ENCODE measurements at places on chromosomes 4 and X.

DNA sequence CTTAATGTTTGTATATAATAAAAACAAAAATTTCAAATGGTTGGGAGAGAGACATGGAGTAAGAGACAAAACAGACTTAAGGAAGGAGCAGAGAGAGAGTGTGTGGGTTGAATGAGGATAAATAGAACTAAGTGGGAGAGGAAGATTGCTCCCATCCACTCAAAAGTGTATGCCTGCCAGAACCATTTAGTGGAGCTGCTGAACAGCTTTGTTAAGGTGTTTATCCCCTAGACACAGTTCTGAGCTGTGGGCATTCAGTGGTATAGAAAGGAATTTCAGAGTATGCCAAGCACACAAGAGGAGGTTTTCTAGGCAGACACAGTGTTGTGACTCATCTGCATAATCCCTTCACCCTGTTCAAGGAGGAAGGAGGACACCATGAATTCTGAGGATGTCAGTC is 508.6 kb upstream of the EPHA5 start:
- DNase-seq, result peak; percentile 59

DNA sequence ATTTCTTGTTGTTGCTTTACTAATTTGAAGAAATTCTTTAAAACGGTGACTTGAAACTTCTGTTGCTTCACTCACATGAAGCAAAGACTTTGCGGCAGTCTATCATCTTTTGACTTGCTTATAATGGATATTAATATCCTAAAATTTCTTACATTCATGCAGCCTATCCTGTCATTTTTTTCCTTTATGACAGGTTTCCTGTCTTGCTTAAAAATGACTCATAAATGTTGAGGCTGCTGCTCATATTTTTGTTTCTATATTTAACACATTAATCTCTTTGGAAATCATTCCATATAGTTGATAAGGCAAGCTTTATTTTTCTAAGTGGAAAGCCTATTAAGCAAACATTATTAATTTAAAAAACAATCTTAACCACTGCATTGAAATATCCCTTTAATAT is 176.6 kb upstream of the GALNTL6 start:
- DNase-seq, result no peak

- DNase-seq, result no peak
Measured at GRCh38 chr4:2939383-2940243, 23.6 kb downstream of the NOP14 start.

DNA sequence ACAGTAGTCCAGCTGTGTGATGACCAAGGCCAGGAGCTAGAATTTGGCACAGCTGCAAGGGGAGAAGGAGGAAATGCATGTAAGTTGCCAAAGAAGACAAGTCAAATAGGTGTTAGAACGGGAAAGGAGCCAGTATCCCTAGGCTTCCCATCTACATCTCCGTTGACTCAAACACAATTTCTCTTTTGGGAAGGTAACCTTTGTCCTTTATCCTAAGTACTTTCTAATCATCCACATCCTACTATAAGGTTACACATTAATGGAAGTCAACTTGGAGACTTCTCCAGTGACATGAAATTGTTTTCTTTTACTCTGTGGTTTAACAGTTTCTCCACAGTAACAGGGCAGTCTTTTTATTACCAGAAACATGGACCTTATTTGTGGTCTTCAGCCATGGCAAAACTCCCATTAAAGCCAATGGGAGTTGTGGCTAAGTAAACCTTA is 620.0 kb downstream of the ANKRD50 start:
- DNase-seq, result peak; percentile 31

DNA sequence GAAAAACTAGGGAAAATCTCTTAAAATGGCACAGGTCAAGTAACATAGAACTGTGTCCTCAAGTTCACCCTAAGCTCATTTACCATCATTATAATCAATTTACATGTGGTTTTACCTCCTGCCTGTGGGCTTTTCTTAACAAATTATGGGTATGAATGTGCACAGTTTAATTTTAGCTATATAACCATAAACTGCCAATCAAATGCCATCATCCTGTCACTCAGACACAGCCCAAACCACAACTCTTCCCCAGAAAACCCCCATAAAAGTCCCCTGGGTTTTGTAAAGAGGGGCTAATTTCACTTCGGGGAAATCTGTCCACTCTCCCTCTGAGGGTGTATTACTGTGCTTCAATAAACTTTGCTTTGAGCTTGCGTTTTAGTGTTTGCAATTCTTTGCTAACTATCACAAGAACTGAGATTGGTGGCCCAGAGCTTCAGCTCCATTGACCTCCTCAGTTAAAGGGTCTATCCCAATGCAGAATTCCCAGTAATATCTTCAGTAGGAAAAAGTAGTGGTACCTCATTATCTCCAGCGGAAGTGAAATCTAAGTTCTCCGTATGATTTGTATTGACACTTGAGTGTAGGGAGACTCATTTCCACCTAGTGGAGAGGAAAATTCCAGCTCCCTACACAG is 394.6 kb downstream of the SPOCK3 start:
- no peak for DNase-seq

DNA sequence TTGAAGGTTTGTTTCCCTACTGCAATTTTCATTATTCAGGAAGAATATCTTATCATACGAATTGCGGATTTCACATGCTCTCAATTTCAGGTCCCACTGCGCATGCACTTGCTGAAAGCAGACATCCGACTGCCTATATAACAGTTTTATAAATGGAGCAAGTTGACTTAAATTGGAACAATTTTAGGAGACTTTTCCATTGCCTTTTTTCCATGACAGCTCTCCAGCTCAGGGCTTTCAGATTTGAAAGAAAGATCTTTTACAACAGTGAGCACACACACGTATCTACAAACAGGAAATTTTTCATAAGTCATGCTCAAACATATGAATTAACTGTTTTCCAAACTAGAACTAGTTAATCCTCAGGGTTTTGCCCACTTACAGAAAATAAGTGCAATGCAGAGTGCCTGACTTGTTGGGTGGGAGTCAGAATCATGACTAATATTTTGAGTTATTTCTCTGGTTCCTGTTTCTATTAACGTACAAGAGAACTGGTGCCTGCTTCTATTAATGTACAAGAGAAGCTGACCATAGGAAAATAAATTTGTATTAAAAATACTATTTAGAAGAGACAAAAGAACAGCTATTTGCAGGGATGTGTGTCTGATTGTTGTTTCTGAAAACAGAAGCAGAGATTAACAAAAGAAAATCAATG is 137.9 kb downstream of the GPC3 start:
- no peak for DNase-seq

DNA sequence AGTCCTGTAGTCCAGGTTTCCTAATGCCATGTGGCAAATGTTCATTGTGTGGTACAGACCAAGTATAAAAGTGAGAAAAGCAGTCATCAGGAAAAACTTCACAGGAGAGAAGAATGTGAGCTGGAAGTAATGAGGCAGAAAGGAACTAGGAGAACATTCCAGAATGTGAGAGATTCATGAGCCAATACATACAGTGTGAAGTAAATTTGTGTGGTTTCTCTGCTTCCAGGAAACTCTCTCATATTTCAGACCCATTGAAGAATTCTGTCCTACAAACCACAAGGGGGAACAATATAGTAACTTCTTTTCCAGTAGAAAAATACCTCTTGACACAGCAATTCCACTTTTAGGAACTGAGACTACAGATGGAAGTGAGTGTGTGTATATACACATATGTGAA is 136.5 kb downstream of the RNF150 start:
- peak; percentile 90 for DNase-seq

DNA sequence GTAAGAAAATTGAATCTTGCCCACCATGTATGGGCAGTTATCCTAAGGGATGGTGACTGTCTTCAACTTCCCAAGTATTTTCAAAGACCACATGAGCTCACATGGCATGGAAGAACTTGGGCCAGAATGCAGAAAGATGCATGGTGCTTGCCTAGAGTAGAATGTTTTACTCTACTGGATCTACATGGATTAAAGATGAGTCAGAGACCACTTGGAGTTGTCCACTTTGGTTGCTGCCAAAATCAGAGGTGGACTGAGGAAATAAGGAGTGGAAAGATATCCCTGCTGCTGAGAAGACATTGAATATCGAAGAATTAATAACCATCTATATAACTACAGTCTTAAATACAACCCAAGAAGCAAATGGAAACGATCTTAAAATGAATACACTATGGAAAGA is 498.1 kb downstream of the NLGN4X start:
- peak; percentile 43 for DNase-seq

DNA sequence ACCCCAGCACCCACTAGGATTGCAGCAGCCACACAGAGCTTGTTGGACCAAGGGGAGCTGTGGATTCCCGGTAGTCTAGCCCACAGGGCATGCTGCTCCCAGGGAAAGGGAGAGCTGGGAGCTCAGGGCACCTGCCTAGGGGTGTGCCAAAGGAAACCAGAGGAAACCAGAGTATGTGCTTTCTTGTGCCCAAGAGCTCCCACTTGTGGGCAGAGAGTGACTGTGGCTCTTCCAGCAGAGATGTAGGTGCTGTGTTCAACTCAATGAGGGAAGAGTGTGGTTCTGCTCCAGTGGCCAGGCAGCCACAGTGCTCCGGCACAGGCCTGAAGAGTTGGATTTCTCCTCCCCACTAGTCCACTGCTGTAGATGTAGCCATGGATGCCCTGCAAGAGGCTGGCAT is 1050.0 kb upstream of the INTU start:
- no peak for DNase-seq

- DNase-seq, result no peak
Measured at GRCh38 chrX:148538582-148538981, 38.2 kb downstream of the AFF2 start.

GRCh38 chr4:57191523-57192034 is 81.4 kb upstream of the IGFBP7 start:
- DNase-seq, result peak; percentile 9

DNA sequence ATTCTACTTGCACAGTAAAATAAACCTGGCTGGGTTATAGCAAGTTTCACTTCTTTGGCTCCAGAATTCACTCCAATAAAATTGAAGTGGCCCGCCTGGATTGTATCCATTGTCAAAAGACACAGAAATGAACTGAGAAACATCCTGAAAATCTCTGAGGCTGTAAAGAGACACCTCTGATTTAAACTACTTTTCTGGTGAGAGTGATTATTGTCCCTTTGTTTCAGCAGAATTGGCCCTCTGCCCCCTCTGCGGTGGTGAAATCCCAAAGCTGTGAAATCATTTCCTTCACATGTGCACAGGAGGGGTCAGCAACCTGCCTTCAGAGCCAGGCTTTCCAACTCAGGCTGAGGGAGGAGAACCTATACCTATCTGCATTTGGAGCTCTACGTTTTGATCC is 23.0 kb downstream of the GAB3 start:
- DNase-seq, result peak; percentile 78

GRCh38 chr4:73676861-73677323 is 56.7 kb upstream of the RASSF6 start:
- DNase-seq, result no peak

- DNase-seq, result no peak
Measured at GRCh38 chr4:1348746-1349145, 1.7 kb downstream of the UVSSA start.

DNA sequence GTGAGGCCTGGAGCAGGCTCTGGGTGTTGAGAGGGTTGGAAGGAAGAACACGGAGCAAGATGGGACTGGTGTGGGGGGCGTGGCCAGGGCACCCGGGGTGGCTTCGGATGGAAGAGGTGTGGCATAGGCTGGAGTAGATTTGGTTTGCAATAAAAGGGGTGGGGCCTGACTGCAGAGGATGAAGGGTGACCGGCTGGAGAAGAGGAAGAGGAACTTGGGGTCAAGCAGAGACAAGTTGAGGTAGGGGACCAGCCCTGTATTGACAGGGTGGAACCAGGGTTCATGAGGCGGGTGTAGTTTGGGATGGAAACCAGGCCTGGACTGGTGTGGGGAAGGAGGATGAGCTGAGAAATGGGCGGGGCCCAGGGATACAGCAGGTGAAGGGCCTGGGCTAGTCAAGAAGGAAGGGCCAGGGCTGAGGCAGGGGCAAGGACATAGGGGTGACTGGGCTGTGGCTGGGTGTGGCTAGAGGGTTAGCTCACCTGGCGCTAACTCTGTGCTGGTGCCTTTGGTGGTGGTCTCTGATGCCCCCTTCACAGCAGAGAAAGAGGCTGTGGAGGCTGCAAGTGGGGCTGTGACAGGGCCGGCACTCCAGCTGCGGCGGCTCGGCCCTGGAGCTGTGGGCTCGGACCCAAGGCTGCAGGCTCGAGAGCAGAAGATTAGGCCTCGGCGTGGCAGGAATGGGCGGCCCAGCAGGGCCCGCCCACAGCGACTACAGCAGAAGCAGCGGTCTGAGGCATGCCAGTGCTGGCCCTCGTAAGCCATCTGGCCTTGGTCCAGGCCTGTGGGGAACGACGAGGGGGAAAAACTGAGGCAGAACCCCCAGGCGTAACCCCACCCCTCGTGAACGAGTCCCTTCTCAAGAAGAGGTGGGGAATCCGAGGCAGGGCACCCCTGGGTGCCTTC is 5.0 kb downstream of the PLP2 start:
- DNase-seq, result no peak

DNA sequence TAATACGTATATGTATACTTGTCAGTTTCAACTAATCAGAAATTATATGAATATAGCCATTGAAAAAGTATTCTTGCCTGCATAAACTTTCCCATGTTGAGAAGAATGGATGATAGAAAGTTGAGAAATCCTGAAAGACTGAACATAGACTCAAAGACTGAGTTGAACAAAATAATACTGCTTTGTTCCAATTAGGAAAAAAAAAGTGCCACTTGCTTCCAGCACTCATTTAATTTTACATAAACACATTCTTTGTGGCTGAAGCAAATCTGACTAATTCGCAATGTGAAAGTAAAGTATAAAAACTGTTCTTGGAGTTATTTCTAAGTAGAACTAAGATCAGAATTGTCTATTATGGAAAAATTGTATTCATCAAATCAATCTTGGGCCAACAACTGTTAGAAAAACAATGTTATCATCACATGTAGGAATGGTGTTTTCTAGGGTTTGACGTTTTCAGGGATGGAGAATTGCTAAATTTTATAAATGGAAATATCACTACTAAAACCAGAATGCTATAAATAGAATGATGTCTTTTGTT is 2334.6 kb downstream of the PCDH7 start:
- no peak for DNase-seq

DNA sequence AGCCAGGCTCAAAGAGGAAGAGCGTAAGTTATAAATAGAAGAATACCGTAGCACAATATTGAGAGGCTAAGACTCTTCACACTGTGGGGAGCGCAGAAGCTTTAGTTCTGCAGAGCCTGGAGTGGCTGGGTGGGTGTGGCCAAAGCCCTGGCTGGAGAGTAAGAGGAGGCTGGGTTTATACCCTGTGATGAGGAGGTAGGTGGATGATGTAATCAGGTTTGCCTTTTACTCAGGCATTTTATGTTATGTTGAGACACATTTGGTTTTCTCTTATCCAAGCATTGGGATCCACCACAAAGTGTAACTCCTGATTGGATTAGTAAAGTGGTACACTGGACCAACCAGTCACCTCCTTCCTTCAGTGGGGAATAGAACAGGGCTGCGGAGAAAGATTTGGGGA is 13.9 kb downstream of the CDS1 start:
- DNase-seq, result peak; percentile 18

DNA sequence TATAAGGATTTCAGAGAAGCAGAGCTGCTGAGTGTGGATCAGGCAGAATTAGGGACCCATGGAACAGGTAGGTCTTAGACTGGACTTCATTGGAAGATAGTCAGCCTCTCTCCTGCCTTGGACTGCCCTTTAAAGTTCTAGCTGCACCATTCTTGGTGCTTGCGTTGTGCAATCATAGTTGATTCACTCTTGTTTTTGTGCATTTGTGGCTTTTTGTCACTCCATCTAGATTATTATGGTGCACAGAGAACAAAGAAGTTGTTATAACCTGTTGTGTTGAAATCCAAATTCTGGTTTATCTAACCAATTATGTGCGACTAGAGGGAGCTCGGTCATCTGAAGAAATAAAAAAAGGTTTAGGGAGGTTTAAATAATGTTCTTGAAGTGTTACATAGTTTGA is 59.3 kb downstream of the JADE1 start:
- DNase-seq, result no peak

GRCh38 chrX:134443020-134443419 is 16.9 kb upstream of the HPRT1 start:
- DNase-seq, result no peak

All from fibroblast of upper back skin (primary cell).